ENCODE measurements at places on chromosomes 3 and 15.
A peak's percentile ranks its signal among the peaks of the same experiment; 100 is the strongest.

GRCh38 chr3:179723617-179724016, 70.8 kb downstream of the USP13 start:
- no peak for DNase-seq

- DNase-seq, result no peak
These were observed 292.0 kb upstream of the NECTIN3 start for GRCh38 chr3:110779581-110779980.

DNA sequence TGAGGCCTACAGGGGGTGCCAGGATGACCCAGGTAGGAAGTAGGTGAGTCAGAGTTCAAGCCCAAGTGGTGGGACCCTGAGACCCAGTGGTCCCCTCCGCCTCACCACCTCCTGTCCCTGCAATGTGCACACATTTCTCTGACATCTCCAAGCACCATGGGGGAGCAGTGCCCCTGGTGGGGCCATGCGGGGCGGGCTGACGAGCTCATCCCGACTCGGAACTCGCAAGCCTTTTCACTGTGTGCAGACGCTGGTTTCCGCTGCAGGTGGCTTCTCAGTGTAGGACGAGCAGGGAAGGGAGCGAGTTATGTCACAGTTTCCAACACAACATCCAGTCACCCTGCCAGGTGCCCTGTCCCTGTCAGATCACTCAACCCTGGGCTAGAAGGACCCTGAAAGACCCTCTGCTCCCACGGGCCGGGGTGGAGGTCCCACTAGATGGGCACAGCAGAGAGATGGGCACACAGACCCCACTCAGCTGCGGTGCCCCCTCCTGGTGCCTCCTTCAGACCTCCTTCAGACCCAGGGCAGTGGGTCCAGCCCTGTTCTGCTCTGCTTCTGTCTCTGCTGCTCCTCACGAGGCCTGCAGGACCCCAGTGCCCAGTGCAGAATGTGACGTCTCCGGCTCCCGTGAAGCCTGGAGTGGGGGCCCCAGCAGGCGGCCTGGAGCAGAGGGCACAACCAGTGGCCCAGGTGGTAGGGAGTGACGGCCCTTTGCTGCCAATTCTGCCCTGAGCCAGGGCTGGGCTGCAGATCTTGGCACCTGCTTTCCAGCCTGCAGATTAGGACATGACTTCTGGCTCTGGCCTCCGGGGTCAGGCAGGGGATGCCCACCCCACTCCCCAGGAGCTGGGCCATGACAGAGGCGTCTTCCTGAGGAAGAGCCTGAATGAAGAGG, 102.0 kb upstream of the RPL32 start:
- no peak for DNase-seq

DNA sequence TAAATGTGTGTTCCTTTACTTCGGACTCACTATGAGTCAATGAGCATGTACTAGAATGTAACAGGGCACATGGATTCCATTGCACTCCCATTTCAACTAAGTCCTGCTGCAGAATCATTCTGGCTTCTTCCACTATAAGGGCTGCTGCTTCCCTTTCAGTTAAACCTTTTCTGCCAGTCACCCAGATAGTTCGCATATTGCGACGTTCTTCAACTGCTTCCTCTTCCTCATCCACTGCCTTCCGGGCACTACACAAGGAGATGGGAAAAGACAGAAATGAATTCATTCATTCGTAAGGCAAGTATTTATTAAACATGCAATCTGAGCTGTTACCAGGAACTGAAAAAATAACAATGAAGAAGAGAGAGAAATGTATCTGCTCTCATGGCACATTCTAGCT, 55.6 kb downstream of the POLQ start:
- DNase-seq, result no peak

- no peak for DNase-seq
These were observed 642.8 kb upstream of the NR2F2 start for GRCh38 chr15:95687686-95688085.

GRCh38 chr3:166420071-166420470, 582.8 kb upstream of the BCHE start:
- DNase-seq, result no peak

GRCh38 chr3:16911916-16912315, 27.2 kb downstream of the PLCL2 start:
- DNase-seq, result no peak

DNA sequence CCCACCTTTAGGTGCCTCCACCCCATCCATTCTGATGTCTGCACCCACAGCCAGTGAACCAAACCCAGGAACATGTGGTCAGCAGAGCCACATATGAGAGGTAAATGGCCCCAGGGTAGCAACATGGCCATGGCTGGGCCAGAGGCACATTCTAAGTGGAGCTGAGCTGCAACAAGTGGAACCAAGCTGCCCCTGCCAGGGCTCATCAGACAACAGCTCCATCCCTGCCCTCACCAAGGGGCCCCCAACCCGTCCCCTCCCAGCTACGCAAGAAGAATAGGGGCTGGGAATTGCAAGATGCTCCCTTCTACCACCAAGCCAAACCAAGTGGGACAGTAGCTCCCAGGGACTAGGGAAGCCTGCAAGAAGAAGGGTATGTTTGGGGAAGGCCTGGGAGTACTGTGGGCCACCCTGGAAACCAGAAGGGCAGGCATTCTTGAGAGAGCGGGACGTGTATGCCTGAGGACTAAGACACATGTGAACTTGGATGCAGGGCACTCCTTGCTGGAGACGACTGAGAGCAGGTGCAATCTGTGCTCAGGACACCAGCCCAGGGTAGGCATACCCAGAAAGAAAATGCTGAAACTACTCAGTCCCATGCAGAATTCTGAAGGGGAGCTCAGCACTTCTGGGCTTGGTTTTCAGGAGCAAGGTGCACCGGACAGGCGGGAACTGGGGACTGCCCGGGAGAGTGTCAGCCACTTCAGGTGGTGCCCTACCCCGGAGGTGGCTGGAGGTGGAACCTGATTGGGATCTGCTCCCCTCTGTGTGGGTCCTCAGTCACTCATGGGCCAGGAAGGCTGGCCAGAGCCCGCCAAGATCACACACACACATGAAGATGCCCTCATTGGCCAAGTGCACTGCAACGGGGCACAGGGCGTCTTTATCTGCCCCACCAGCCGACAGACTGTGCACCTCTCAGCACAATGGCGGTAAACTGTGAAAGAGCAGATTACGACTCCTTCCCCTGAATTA, 9.5 kb downstream of the MYL3 start:
- no peak for DNase-seq

DNA sequence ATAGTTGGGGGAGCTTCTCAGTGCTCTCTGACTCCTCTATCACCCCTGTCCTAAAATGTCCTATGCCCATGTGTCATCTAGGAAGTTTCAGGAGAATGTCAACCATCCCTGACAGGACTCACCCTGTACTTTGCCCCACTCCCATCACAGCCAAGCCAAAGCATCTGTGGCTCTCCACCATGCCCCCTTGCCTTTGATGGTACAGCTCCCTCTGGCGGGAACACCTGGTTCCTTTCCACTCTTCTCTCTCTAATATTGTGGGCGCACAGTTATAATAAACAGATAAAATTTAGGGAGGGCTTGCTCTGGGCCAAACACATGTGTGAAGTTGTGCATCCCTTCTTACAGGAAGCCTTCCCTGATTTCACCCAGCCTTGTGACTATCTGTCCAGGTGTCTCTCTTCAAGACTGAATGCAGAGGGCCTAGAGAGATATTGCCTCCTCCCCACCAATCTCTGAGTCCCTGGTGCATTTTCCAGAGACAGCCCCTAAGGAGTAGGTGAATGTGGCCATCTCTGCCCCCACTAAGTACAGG, 62.8 kb downstream of the ISG20 start:
- DNase-seq, result peak; percentile 9

- DNase-seq, result peak; percentile 67
These were observed 37.1 kb downstream of the GASK1A start for GRCh38 chr3:43015991-43016865.

DNA sequence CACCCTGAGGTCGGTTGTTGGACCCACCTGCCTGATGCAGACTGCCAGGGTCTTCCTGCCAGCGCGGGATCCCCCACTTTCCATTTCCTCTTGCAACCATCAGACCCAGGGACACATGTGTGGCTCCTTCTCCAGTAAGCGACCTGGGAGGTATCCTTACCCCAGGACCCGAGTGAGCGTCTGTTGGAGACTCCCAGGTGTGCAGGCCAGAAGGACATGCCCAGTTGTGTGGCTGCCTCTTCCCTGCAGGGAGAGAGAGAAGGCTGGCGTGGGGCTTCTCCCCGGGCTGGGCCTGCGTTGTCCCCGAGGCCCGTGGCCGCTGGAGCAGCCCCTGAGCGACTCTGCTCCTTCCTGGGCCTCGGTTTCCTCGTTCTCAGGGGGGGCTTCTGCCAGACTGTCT, 56.8 kb downstream of the APBA2 start:
- DNase-seq, result no peak

DNA sequence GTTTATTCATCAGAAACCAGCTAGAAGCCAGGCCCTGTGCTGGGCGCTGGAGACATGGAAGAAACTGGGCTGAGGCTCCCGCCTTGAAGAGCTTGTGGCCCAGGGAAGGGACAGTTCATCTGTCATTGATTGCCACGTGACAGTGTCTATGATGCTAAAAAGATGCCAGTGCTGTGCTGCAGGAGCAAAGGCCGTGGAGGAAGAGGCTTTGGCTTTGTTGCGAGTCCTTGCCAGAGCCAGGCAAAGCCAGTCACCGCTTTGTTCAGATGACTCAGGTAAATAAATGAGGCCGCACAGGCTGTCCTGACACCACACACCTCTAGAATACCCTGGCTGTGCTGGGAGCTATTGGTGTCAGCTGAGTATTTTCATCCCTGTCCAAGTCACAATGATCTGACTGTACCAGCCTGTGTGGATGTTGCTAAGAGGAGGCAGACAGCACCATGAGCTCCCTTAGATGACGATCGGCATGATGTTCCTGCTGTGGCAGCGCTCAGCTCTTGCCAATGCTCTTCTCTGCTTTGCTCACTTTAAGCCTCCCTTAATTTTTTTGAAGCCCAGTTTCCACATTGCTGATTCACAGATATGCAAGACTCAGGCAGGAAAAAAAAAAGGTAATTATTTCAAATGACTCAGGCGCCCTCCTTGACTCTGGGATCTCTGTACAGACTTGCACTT, 77.5 kb downstream of the CCNL1 start:
- DNase-seq, result no peak

GRCh38 chr3:7695049-7695448, 806.6 kb upstream of the LMCD1 start:
- DNase-seq, result no peak

DNA sequence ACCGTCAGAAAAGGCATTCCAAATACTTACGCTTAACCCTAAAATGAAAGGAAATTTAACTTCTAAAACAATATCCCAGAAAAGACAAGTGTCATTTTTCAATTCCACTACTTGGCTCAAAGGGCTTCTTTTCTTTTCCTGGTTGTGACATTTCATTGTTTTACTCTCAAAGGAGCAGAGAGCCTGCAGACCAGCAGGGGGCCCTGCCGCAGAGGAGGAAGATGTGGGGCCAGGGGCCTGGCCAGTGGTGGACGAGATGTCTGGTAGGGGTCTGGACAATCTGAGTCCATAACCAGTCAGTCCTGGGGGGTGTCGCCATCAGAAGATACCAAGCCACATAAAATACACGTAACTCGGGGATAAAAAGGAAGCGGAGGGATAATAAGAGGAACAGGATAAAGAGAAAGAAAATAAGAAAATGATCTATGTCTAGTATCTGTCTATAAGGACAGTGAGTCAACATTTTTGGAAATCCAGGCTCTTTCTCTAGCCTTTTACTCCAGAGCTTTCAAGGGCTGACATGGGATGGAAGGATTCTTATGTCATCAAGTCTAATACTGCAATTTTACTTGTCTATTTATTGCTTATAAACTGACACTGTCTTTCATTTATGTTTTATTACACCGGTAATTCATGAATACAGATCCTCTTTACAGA, 54.2 kb upstream of the ARHGEF3 start:
- DNase-seq, result no peak

- peak; percentile 28 for DNase-seq
These were observed 11.2 kb downstream of the LRIG1 start for GRCh38 chr3:66489581-66489980.

DNA sequence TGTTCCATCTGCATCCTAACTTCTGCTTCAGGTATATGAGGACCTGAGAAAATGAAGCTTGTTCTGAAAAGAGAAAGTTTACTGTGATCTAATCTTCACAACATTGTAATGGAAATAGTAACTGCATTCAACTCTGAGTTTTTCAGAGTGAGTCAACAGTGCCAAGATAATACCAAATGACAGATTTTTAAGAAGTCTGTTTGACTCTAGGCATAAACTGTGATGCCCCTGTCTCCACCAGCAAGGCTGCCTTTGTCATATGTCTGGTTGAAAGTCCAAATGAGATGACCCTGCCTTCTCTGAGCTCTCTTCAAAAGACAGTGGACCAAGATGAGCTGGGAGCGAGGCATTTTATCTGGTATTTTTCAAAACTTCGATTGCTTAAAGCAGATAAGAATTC, 44.8 kb upstream of the B3GNT5 start:
- no peak for DNase-seq

GRCh38 chr15:97747342-97747741, 213.2 kb upstream of the ARRDC4 start:
- no peak for DNase-seq

- no peak for DNase-seq
These were observed 146.8 kb downstream of the SUCLG2 start for GRCh38 chr3:67507584-67507983.

GRCh38 chr3:7697548-7697947, 804.1 kb upstream of the LMCD1 start:
- DNase-seq, result no peak

All from Jurkat, Clone E6-1 (cell line).